ENCODE measurements at places on chromosomes 1 and 21. TPM values are rescaled to one million over a fixed set of nuclear protein-coding genes. Genes with fewer than 3 reads are reported as not detected.

The RPTN gene
- total RNA-seq, result not detected

The ALPL gene
- total RNA-seq, result not detected

The ATAD3C gene
- not detected for total RNA-seq

The SLC50A1 gene
- total RNA-seq, result 55.7 TPM

GRCh38 chr1:167517535-167518330 lies 596 bp downstream of the CD247 start:
- DNase-seq, result peak; percentile 87

- no peak for DNase-seq
Observed at GRCh38 chr1:24643363-24644099, 429 bp downstream of the SRRM1 start.

GRCh38 chr1:54459140-54459539 lies 52.9 kb upstream of the SSBP3 start:
- DNase-seq, result no peak

DNA sequence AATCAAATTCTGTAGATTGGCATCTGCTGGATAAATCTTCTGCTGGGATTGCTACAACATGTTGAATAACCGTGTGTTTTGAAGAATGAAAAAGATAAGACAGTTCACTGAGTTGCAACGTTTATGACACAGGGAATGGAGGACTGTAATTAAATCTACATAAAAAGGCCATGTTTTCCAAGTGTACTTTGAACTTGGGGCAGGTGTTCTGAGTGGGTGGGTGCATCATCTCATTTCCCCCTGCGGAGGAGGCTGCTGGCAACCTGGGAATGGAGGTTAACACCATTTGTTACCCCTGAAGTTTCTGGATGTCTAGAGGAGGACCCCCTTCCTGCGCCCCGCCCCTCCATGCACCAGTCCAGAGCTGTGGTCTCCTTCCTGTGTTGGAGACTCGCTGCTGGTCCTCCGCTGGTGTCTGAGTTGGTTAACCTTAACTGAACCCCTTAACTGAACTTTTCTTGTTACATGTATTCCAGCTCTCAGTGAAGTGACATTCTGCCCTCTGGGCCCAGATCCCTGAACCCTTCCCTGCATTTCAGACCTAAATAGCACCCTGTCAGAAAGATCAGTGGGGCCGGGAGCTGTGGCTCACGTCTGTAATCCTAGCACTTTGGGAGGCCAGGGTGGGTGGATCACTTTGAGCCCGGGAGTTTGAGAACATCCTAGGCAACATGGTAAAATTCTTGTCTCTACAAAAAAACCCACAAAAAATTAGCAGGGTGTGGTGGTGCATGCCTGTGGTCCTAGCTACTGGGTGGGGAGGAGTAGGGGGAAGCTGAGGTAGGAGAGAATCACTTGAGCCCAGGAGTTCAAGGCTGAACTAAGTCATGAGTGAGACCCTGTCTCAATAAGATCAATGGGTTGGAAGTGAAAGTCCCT lies 31.8 kb downstream of the UCK2 start:
- no peak for DNase-seq

GRCh38 chr21:31151156-31152045 lies 113.1 kb upstream of the KRTAP19-8 start:
- no peak for DNase-seq

DNA sequence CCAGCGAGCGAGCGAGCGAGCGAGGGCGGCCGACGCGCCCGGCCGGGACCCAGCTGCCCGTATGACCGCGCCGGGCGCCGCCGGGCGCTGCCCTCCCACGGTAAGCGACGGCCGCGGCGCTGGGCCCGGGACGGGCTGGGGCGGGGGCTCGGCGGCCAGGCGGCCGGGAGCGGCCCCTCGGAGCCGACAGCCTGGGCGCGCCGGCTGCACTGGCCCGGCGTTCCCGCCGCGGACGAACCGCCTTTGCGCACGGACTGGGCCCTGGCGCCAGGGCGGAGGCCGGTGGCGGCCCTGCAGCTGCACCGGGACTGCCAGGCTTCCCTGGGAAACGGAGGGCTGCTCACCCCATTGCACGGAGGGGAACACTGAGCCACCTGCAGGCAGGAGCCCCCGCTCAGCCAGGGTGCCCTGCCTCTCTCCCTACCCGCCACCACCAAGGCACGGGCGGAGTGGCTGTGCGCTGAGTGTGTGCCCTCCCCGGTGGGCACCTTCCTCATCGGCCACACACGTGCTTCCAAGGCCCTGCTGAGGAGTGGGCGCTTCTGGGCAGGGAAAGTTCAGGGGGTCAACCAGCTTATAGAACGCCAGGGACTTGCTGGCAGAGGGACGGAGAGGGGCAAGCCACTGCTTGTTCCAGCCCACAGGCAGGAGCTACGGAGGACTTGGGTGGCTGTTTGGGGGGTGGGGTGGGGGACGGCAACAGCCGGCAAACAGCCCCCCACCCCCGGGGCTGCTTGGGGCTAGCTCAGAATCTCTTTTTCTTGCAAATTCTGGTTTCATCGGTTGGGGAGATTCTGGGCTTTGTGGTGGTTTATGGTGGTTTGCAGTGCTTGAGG lies 532 bp downstream of the CSF1 start:
- DNase-seq, result no peak

DNA sequence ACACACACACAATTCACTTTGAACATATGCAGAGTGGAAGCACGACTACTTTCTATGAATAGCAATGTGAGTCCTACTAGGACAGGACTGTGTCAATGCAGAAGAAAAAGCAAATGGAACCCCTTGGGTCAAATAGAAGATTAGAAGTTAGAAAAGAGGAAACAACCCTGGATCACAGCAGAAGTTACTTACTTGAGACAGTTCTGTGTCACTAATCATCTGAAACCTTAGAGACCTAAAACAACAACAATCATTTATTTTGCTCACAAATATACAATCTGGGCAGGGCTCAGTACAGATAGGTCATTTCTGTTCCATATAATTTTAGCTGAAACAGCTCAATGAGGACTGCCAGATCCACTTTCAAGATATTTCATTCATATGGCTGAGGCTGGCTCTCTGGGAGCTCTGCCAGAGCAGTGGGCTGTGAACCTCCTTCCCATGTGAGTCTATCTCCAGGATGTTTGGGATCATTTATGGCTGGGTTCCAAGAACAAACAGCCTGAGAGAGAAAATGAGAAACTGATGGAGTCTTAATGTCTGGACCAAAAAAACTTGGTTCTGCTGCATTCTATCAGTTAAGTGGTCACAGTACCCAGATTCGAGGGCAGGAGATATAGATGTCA lies 42.5 kb upstream of the IL10 start:
- DNase-seq, result peak; percentile 72

GRCh38 chr1:191707288-191707687 lies 451.0 kb upstream of the RGS18 start:
- DNase-seq, result no peak

- DNase-seq, result no peak
Observed at GRCh38 chr1:233738850-233739249, 124.9 kb downstream of the KCNK1 start.

GRCh38 chr21:32523988-32524719 lies 61.2 kb downstream of the TCP10L start:
- peak; percentile 93 for DNase-seq

- DNase-seq, result no peak
Observed at GRCh38 chr21:46122758-46123683, 25.1 kb downstream of the COL6A2 start.

All from M059J (cell line).